ENCODE measurements at places on chromosomes 6 and 20.
A peak's percentile ranks its signal among the peaks of the same experiment; 100 is the strongest.

DNA sequence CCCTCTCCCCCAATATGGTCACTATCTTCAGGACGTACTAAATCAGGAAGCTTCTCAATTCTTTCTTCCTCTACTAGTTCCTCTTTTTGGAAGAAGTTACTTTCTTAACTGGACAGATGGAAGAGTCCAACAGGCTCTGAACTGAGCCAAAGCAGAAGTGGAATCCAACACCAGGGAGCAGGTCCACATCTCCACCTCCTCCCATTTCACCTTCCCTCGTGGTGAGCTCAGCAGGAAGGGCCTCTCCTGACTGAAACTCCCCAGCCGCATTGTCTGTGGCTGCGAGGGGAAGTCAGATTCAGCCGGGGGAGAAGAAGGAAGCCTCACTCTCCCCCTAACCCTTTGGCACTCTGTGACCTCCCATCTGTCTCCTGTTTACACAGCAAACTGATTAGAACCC lies 63.8 kb upstream of the UST start:
- peak; percentile 52 for DNase-seq

- no peak for DNase-seq
These were observed 33.5 kb downstream of the GHRH start for GRCh38 chr20:37228082-37228481.

DNA sequence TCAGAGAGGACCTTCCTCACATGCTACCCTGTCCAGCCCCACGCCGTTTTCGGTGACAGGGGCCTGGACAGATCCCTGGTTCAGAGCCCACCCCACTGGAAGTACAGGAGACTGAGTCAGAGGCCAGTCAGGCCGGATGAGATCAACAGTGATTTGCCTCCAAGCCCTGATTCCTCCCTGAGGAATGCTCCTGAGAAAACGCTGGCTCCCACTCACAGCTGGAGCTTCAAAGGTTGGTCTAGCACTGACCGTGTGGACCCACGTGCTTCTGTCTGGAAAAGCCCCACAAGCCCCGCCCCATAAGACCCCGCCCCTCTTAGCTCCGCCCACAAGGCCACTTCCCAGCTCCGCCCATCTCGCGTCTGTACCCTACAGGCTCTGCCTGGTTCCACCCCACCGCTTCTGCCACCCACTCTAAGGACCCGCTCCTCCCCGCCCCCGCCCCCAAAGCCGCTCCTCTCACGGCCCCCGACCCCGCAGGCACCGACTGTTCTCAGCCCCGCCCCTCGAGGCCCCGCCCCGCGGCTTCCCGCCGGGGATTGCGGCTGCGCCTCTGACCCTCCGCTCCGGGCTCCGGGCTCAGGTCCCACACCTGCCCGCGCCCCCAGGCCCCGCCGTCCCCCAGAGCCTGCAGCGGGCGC lies 64.9 kb upstream of the BHLHE23 start:
- peak; percentile 31 for DNase-seq

DNA sequence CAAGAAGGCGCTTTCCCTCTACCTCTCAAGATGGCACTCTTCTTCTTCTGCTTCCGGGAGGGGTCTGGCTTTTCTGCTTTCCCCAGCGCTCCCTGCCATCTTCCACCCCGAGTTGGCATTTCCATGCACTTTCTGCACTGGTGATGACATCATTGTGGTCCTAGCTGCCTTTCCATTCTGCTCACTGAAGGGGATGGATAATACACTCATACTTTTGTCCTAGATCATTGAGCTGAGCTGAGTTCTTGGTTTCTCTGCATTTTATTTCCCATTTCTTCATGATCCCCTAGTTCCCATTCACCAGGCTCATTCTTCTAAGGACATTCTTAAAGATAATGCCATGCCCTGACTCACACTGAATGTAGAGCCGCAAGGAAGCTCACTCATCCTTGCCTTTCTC lies 96.7 kb downstream of the EDN1 start:
- DNase-seq = no peak

GRCh38 chr6:91664327-91664959 lies 1077.6 kb upstream of the MAP3K7 start:
- DNase-seq = no peak

- peak; percentile 14 for DNase-seq
These were observed 118.3 kb upstream of the ECI2 start for GRCh38 chr6:4253604-4254231.

GRCh38 chr6:87799651-87800050 lies 97.6 kb upstream of the AKIRIN2 start:
- DNase-seq = no peak

DNA sequence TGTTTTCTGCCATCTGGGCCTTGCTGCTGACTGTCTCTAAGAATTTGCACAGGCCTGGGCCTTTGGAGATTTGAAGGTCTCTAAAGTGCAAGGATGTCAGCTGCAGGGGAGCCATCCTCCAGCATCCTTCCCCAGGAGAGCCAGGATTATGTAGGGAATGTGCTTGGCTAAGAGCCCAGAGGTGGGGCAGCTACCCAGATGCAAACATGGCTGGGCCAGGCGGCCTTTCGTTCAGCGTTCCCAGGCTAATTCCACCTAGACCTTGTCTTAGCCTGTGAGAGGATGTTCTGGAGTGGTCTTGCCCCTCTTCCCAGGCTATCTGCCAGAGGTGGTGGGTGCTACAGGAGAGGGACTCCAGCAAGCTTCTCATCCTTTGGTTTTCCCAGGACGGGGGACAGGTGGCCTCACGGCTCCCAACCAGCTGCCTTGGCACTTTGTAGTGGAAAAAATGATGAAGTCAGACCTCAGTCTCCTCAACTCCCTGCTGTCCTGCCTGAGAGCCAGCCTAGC lies 7.7 kb upstream of the PTGIS start:
- no peak for DNase-seq

GRCh38 chr20:32019563-32020463 lies 9.6 kb downstream of the CCM2L start:
- no peak for DNase-seq

- DNase-seq = peak; percentile 52
These were observed 786 bp downstream of the ADRM1 start for GRCh38 chr20:62303340-62304226.

DNA sequence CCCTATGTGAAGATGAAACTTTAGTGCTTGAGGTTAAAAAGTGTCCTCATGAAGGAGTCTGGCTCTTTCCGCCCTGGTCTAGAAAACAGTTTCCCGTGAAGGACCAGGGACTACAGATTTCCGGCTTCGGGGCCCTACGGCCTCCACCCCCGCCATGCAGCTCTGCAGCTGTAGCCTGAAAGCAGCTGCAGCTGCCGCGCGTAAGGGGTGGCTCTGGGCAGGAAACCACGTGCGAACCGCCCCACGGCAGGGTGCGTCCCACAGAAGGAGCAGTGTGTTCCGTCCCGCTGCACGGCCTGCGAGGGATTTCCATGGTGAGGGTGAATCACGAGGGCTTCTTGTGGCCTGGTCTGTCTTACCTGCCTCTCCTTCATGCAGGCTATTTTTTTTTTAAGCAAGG lies 117.0 kb downstream of the ERMARD start:
- peak; percentile 2 for DNase-seq

GRCh38 chr20:63952210-63952535 lies 4.0 kb downstream of the UCKL1 start:
- DNase-seq = no peak

DNA sequence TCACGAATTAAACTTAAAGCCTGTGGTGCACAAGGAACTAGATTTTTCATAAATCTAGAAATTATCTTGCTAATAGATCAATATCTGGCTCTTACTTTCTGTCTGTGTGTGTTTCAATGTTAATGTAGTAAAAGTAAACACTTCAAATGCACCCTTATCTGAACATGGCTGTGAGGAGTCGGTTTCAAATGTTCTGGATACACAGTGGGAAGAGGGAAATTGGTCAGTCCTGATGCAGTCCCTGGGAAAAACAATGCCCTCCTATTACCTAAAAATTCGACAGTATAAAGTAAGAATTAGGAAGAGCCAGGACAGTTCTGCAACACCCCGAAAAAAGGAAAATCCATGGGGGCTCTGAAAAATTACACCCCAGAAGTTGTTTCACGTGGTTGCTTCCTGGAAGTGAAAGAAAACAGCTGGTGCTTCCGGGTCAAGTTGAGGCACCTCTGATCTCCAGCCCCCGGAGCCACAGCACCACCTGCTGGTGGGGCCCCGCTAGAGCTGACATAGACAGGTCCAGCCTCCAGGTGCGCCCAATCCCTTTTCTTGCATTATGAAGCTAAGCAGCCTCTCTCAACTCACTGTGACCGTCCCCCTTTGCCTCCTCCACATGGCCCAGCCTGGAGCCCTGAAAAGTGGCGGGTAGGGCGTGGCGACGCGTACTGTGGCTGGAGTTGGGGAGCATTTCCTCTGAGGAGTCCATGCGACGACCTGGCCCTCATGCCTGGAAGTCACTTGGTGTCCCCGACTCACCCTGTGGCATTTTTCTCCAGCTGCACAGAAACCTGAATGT lies 8.3 kb downstream of the SEMG2 start:
- peak; percentile 64 for DNase-seq

DNA sequence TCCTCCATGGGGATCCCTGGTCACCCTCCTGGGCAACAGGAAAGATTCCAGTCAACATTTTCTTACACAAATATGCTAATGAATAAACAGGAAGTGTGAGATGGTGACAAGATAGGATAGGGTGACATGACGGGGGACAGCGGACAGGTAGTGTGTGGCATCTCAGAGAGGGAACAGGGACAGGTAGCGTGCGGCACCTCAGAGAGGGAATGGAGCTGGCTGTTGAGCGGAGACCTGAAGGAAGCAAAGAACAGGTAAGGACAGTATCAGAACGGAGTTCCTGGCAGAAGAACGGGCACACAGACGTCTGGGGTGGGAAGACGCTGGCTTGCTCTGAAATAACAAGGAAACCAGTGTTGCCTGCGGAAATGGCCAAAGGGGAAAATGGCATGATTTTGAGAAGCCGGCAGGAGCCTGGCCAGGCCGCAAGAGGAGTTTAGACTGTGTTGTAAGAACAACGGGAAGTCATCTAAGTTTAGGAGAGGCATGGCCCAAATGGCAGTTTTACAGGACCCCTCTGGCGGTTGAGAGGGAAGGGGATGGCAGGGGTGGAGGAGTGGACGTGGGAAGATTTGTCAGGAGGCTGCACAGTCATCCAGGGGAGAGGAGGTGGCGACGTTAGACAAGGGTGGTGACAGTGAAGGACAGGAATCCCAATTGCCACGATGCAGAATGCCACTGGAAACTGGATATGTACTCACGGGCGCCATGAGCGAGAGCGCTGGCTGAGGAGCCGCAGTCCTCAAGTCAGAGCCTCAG lies 111.6 kb downstream of the JPH2 start:
- DNase-seq = no peak

- no peak for DNase-seq
These were observed 19.6 kb upstream of the KIF25 start for GRCh38 chr6:167977717-167978467.

- DNase-seq = no peak
These were observed 1.8 kb downstream of the SERPINB6 start for GRCh38 chr6:2969549-2969948.

DNA sequence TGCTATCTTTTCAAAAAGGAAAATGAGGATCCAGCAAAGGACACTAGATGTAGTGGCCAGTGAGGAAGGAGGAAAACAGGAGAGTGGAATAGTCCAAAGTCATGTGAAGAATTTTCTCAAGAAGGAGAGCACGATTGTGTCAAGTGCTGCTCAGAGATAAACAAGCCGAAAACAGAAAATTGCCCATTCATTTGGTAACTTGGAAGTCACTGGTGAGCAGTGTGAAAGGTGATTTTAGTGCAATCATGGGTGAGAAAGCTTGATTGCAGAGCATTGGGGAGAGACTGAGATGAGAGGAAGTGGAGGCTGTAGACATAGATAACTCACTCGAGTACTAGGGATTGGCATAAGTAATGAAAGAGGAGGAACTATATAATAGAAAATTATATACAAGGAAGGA lies 26.0 kb upstream of the PRDM1 start:
- no peak for DNase-seq

GRCh38 chr6:42222448-42222847 lies 4.8 kb upstream of the MRPS10 start:
- no peak for DNase-seq

GRCh38 chr6:122681705-122682104 lies 71.5 kb downstream of the PKIB start:
- no peak for DNase-seq

- DNase-seq = peak; percentile 66
These were observed 42.8 kb upstream of the DYNLRB1 start for GRCh38 chr20:34473262-34473883.

DNA sequence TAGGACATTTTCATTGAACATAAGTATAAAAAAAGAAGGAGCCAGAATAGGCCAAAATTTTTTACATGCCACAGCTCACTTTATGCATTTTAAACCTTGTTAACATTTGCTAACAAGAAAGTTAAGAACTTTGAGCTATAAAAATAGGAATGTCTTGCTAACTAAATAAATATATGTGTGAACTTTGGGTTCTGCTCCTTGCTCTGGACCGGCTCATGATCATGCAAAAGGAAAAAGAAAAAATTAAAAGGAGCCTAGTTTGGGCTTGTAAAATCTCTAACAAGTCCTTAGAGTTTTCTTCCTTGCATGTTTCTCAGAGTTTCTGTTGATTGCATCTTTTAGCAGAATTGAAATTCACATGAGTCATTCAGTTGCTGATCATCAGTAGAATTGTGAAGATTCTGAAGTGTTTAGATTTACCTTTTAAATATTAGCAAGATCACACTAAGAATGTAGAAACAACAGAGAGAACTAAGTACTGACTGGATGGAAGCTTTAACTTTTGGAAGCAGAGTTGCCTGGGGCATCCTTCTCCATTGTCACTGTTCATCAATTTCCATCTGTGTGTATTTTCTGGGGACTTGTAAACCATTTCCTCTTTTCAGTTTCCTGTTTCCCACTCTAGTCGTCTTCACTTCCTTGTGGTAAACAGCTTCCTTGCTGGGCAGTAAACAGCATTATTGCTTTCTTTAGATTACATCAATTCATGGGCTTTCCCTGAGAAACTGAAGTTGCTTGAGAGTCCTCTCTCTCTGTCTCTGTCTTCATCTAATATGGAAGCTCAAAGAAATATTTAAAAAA lies 458.4 kb upstream of the BTBD3 start:
- peak; percentile 1 for DNase-seq

GRCh38 chr6:90619221-90619620 lies 32.3 kb upstream of the MAP3K7 start:
- no peak for DNase-seq

- DNase-seq = no peak
These were observed 272.0 kb downstream of the ADGB start for GRCh38 chr6:146870760-146871159.

GRCh38 chr6:18154507-18155149 lies at the start of gene TPMT:
Gene TPMT (minus strand): TSS chr6:18155077. CDS start chr6:18149127, 5,950 bp downstream.
- peak; percentile 38 for DNase-seq

DNA sequence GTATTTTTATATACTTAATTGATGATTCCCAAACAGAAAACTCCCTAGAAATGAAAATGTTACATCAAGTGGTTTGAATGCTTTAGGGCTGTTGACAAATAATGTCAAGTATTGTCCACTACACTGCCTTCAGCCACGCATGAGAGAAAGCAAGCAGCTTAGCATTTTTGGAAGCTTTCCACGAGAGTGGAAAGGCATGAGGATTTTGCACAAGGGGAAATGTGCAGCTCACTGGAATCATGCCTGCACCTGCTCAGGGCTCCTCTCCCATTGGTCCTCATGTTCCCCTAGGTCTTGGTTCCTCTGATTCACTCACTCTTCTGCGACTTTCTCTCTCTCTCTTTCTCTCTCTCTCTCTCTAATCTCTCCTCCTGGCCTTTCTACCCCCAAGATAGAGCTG lies 439.5 kb upstream of the CDH4 start:
- no peak for DNase-seq

GRCh38 chr6:42748203-42748898 lies 2.4 kb upstream of the TBCC start:
- peak; percentile 71 for DNase-seq
